Thoracic aorta (tissue), 2 donors: ENCODE measurements at places on chromosomes 2 and 18. TPM values are rescaled to one million over a fixed set of nuclear protein-coding genes. Genes with fewer than 3 reads are reported as not detected.

DNA sequence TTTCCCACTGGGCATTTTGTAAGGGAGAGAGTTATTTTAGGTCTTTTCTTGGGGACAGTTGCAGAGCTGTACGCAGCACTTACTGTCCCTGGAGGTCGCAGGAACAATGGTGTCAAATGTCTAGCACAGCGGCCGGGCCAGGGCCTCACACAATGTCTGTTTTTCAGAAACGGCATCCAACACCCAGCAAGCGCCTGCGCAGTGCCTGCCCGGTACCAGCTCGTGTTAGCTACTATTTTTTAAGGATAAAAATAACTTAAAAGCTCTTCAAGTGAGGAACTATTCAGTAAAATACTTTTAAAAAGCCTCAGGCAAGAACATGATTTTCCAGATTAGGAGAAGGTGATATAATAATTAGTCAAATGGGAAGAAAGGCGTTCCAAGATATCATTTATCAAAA, 90.0 kb downstream of the MBP start:
- DNase-seq, result no peak

- DNase-seq, result no peak
Observed at GRCh38 chr2:197215748-197216360, 94.7 kb downstream of the ANKRD44 start.

- DNase-seq, result no peak
Observed at GRCh38 chr2:238875471-238876231, 27.8 kb downstream of the TWIST2 start.

The CNDP2 gene
- total RNA-seq, result 106 TPM

The SPATA3 gene
- not detected for total RNA-seq

DNA sequence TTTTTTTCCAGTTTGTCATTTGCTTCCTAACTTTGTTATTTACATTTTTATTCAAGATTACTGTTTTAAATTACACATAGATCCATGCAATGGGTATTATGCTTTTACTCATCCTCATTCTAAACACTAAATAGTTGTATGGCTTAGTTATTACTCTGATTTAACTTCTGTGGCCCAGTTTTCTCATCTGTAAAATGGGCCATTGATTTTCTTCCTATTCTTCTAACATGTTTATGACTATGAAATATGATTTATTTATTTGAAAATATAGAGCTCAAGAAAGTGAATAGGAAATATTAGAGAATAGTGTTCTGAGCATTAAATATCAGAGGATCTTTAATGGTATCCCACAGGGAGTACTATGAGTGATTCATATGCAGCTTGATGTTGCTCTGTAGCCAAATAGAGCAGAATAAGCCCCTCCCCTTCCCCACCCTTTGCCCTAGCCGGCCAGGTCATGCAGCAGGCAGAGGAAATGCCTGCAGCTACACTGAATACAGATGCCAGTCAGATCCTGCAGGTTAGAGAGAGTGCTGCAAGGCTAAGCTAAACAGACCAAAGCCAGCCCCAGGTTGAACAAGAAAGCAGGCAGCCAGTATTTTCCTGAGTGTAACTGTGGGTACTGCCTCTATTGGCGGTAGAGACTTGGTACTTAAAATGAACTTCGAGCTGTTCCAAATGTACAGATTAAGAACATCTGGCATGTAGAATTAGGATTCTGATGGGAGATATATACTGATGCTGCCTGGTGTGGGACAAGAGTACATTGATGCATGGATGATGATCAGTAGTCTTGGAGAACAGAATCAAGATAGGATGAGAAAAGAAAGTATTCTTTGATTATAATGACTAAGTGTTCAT, 11.7 kb upstream of the ACYP2 start:
- DNase-seq, result no peak

GRCh38 chr18:34661464-34662087, 48.5 kb upstream of the DTNA start:
- no peak for DNase-seq

The ZSWIM2 gene
- total RNA-seq, result not detected

DNA sequence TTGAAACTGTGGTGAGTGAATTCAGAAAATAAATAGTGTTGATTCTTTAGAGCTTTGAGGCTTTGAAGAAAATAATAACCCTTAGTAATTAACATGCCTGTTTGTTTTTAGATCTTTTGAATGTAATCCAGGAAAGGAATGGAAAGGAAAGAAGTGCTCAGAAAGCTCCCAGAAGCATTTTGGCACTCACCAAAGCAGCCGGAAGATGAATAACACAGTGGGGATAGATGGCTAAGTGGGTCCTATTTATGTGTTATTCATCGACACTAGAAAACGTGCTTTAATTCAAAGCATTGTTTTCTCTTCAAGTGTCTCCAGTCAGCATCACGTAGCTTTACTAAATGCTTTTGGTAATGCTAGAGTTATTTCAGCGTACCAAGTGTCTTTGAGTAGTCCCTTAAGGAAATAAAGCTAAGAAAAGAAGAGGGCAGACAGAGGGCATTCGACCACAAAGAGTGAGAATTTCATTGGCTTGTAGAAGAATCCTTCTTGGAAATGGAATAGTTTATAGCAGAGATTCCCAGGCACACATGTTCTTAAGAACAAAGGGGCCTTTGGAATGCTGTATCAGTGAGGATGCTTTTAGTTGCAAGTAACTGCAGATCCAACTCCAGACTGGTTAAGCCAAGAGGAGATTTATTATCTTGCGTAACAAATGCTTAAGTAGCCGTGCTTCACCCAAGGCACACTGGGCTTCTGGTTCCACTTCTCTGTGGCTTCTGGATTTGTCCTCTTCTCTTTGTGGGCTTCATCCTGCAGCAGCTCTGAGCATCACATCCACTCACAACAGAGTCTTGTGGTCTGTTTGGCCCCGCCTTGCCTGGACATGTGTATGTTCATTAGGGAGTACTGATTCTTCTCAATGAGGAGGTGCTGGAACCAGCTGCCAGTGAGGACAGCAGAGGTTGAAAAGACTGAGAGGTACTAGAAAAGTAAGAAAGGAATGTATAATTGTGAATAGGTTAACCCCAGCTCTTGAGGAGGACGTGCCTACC, 63.6 kb upstream of the LTBP1 start:
- no peak for DNase-seq

GRCh38 chr2:121202541-121203310, 82.3 kb downstream of the TFCP2L1 start:
- DNase-seq, result no peak

DNA sequence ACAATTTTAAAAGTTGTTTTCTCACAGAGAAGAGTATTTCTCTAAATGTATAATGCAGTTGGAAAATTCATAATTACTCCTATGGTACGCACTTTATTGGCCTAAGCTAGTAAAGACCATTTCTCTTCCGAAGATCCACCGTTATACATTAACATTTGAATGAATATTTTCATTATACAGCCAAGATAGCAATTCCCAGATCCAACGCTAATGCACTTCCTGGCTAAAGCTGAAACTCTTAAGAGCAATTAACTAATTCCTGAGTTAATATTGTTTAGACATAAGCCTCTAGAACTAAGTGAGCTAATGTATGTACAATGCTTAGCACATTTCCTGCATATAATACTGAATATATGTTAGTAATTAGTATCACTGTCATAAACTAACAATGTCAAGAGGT, 56.2 kb downstream of the PDK1 start:
- no peak for DNase-seq

DNA sequence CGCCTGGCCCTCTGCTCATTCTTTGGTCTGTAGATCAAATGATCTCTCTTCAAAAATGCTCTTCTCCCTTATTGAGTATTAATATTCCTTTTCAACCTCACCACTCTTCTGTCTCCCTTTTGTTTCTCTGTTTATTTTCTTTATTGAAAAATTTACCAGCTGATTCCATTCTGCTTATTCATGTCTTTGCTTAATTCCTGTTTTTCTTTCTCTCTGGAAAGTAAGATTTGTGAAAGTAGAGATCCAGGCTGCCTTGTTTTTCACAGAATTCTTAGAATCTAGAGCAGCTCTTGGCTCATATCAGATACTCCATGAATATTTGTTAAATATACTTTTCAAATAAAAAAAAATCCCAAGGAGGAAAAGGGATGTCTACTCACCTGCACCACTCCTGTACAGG, 157.0 kb downstream of the DOCK10 start:
- DNase-seq, result no peak

The TRIM54 gene
- 0.41 TPM for total RNA-seq

DNA sequence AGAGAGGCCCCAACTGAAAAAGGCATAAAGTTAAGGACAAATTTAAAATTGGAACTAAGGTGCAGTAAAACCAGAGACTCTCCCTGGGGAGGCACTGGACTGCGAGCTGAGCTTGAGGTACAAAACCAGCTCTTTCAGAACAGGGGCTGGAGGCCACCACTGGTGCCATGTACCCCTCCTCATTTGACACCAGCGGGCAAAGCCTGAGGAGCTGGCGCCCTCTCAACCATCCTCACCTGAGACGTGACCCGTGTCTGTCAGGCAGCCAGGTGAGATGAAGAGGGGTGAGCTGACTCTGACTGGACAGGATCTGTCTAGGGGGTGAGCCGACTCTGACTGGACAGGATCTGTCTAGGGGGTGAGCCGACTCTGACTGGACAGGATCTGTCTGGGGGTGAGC, 68.5 kb downstream of the TMEM18 start:
- DNase-seq, result no peak

DNA sequence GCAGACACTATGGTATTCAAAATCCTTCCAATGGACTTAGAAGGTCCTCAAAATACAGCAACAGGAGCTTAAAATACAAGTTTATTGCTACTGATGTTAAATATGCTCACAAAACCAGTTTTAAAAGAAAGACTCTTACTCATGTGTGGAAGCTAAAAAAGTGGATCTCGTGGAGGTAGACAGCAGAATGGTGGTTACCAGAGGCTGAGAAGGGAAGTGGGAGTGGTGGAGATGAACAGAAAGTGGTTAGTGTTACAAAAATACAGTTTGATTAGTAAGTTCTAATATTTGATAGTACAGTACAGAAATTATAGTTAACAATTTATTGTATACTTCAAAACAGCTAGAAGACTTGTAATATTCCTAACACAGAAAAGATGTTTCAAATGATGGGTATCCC, 12.1 kb downstream of the ADAM17 start:
- no peak for DNase-seq

GRCh38 chr2:97645112-97645694, 659 bp upstream of the COX5B start:
- DNase-seq, result no peak

- no peak for DNase-seq
Observed at GRCh38 chr2:151623631-151624030, 110.6 kb downstream of the NEB start.

- no peak for DNase-seq
Observed at GRCh38 chr18:36335476-36336279, 38.2 kb downstream of the FHOD3 start.

The ESPNL gene
- not detected for total RNA-seq

DNA sequence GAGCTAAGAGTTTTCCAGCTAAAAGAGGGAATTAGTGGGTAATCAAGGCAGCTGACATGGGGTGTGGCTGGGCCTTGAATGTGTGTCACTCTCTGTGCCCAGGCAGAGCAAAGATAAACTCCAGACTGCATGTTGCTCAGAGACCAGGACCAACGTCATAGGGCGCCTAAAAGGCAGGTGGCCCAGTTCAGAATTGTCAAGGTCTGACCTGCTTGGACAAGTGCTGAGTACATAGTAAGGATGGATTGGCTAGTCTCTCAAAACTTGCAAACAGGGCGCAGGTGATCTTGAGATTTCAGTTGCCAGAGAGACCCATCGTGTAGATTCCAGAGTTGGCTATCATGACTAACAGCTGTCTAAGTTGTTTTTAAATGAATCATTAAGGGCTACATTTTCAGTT, 19.0 kb downstream of the CLUL1 start:
- no peak for DNase-seq

The NPHP1 gene
- 9.2 TPM for total RNA-seq

- no peak for DNase-seq
Observed at GRCh38 chr2:229475778-229476177, 204.7 kb upstream of the PID1 start.

The TEX44 gene
- not detected for total RNA-seq

- DNase-seq, result no peak
Observed at GRCh38 chr18:62280786-62281185, 44.3 kb upstream of the TNFRSF11A start.

- no peak for DNase-seq
Observed at GRCh38 chr2:42169874-42170521, 845 bp downstream of the EML4 start.

- no peak for DNase-seq
Observed at GRCh38 chr2:167790189-167790588, 457.2 kb downstream of the STK39 start.

The C2orf66 gene
- total RNA-seq, result not detected

DNA sequence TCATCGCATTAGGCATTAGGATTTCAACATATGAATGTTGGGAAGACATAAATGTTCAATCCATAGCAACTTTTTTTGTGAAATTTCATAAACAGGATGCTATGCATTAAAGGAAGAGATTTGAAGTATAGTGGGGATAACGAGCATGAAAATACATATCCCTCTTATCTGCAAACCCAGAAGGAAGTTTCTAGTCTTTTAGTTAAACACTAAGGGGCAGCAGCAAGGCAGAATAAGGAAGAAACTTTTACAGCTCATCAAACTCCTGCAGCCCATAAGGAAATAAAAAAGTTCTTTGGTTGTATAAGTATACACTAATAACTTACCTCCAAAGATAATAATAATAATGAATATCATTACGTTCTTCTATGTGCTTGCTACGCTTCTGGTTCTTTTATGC, 81.5 kb downstream of the CD226 start:
- DNase-seq, result no peak

The TMEFF2 gene
- total RNA-seq, result 0.21 TPM

- DNase-seq, result no peak
Observed at GRCh38 chr18:10054366-10054765, 140.6 kb downstream of the VAPA start.

The MORN2 gene
- 3.4 TPM for total RNA-seq

DNA sequence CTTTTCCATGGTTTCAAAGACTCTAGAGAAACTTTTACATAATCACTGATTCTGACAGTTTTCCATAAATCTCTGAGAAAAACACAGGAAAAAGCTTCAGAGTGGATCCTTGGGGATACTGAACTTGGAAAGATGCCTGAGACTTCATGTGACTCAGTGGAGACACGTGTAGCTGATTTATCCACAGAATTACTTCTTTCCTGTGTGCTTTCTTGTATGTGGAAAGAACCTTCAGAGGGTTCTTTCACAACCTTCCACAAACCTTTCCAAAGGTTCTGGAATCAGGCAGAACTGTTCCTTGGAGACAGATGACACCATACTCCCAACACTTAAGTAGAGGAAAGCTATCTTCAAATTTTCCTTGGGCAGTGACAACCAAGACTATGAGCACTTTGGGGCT, 207.2 kb downstream of the RND3 start:
- no peak for DNase-seq

DNA sequence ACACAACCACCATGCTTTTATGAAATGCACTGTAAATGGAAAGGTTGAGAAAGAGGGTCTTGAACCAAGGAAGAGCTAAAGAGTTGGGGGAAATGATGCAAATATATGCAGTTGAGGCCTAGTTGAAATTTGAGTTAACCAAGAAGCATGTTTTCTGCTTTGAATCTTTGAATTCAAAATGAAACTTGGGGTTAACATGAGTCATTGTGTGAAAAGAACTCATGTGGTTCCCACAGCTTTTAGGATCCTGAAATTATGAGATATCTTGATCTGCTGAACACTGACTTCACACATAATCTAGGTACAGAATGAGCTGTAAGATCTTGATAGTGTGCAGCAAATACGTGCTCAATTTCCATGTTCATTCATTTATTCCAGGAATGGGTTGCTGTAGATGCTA, 422.9 kb upstream of the TRIB2 start:
- DNase-seq, result no peak
